Fibroblast of the aortic adventitia (primary cell): ENCODE measurements at places on chromosomes 6 and 20.

GRCh38 chr20:3714092-3714491 lies 1.7 kb upstream of the SIGLEC1 start:
- DNase-seq: no peak

DNA sequence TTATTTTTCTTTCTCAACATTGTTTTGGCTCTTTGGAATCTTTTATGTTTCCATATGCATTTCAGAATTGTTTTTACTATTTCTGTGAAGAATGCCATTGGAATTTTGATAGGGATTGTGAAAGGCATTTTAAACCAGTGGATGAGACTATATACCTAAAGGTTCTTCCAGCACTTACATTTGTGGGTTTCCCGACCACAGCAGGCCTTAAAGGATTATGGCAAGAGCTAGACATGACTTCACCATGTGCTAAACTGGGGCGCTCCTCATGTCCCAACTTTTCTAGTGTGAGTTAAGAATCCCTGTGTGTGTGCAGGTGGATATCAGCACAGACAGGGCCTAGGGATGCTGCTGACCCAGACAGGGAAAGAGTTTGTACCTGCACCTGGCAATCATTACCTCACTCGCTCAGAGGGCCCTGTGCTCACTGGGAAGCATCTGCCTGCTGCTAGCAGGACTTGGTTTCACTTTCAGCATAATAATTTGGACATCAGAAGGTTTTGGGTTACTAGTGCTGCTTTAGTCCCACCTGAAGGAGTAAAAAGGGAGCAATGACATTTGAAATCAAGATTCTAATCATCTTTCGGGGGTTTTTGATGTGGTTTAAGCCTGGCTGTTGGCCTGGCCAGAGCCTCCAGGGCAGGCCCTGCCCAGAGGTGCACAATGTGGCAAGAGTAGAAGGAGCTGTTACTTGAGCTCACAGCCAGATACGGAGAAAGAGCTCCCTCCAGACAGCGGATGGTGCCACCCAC lies 137.1 kb downstream of the CDC5L start:
- DNase-seq: no peak

GRCh38 chr6:26260110-26260637 lies 104.8 kb upstream of the BTN3A2 start:
- DNase-seq: no peak

- DNase-seq: no peak
Observed at GRCh38 chr6:89410788-89411144, 1.3 kb downstream of the RRAGD start.

DNA sequence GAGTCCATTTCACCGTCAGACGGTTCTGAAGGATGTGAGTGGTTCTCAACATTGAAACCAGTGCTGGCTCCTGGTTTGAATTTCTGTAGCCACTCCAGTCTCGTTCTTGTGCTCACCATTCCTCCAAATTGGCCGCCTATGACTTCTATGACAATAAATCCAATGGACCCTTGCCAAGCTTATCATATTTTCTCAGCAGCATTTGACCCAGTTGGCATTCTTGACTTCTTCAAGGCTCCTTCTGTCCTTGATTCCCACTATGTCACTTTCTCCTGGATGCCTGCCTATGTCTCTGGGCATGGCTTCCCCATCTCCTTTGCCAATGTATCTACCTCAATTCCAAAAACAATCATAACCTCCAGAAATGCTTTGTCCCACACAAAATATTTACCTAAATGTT lies 756.0 kb upstream of the NRSN1 start:
- DNase-seq: no peak

GRCh38 chr6:107652526-107653182 lies 162.7 kb downstream of the SOBP start:
- DNase-seq: peak; percentile 51

DNA sequence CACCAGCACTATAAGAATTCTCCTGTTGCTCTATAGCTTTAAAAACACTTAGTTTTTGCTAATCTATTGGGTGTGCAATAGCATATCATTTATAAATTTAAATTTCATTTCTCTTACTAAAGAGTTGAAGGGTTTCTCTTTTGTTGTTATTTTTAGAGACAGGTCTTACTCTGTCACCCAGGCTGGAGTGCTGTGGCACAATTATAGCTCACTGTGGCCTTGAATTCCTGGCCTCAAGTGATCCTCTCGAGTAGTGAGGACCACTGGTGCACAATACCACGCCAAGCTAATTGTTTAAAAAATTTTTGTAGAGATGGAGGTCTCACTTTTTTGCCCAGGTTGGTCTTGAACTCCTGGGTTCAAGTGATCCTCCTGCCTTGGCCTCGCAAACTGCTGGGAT lies 6.2 kb upstream of the WRNIP1 start:
- no peak for DNase-seq

GRCh38 chr6:24357336-24358218 lies at the start of gene DCDC2:
DCDC2 (minus strand) TSS chr6:24358059; CDS start chr6:24357750, 309 bp downstream.
- peak; percentile 0 for DNase-seq

DNA sequence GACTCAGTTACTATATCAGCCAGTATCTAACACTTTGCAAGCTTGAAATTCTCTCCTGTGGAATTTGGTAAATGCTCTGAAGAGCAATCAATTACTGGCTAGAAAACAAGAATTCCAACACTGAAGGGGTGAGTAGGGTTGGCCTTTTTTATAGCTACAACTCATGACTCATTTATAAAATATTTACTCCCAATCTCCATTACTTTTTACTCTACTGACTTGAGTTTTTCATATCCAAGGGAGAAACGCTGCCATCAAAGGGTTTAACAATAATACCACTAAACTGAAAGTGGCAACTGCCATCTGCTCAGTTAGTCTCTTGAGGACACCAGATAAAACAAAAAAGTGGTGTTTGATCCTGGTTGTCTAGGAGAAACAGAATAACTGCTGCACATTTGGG lies 203.1 kb downstream of the UBE3D start:
- DNase-seq: peak; percentile 79

- DNase-seq: no peak
Observed at GRCh38 chr6:134182528-134182927, 130.1 kb upstream of the SLC2A12 start.

DNA sequence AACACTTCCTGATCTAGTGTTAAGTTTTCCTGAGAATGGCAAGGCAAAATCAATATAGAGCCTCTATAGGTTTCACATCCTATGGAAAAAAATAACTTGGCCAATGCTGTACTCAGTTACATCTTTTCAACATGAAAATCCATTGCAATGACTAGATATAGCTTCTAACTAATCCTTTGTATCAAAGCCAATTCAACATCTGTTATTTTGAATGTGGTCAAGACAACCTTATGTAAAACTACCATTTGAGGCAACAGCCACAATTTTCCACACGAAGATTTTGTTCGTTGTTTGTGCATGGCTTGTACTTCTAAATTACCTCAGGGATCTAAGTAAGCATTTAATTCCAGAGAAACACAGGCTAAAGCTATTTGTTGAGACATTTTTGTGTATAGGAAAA lies 637.8 kb upstream of the EYS start:
- no peak for DNase-seq

GRCh38 chr6:121794630-121795029 lies 359.2 kb downstream of the GJA1 start:
- peak; percentile 88 for DNase-seq

GRCh38 chr6:105892577-105893262 lies 193.4 kb upstream of the PRDM1 start:
- DNase-seq: no peak

DNA sequence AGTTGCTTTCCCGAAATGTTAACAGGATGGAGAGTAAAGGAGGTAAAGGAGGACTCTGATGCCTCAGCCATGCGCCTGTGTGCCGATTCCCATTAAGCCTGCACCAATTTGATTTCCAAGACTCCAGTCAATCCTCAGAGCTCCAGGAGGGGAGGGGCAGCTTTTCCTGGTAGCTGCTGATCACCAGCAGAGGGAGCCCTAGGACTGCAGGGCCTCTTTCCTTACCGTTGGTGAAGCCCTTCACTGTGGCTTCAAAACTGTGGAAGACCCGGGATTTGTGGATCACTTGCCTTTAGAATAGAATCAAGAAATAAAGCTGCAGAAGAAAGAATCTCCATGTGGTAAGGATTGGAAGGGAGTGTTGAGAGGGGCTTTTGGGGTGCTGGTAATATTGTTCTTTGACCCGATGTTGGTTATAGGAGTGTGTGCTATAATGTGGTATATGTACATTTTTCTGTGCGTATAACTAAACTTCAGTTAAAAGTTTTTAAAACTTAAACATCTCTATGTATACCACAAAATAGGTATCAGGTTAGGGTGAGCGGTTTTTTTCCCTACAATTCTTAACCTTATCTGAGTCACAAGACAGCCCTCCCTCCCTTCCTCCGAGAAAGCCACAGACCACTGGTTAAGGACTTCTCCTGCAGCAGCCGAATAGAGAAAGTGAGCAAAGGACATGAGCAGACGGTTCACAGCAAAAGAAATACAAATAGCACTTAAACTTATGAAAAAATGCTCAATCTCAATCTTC lies 6.9 kb upstream of the OSER1 start:
- DNase-seq: peak; percentile 72

- DNase-seq: peak; percentile 41
Observed at GRCh38 chr20:10719740-10720385, 46.1 kb upstream of the JAG1 start.

DNA sequence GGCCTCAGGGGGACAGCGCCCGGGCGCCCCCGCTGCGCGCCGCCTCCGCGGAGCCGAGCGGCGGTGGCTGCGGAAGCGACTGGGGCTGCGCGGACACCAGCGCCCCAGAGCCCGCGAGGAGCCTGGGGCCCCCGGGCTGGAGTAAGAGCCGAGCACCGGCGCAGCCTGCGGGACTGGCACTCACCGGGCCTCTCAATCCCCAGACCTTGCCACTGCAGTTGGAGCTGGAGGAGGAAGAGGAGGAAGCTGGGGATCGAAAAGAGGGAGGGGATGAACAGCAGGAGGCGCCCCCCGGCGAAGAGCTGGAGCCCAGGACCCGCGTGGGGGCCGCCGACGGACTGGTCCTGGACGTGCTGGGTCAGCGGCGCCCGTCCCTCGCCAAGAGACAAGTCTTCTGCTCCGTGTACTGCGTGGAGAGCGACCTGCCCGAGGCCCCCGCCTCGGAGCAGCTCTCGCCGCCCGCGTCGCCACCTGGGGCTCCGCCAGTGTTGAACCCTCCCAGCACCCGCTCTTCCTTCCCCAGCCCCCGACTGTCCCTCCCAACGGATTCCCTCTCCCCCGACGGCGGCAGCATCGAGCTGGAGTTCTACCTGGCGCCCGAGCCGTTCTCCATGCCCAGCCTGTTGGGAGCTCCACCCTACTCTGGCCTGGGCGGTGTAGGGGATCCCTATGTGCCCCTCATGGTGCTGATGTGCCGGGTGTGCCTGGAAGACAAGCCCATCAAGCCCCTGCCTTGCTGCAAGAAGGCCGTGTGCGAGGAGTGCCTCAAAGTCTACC lies 590 bp downstream of the RNF217 start:
- peak; percentile 34 for DNase-seq

- DNase-seq: no peak
Observed at GRCh38 chr20:38551056-38551626, 29.9 kb upstream of the ADIG start.

DNA sequence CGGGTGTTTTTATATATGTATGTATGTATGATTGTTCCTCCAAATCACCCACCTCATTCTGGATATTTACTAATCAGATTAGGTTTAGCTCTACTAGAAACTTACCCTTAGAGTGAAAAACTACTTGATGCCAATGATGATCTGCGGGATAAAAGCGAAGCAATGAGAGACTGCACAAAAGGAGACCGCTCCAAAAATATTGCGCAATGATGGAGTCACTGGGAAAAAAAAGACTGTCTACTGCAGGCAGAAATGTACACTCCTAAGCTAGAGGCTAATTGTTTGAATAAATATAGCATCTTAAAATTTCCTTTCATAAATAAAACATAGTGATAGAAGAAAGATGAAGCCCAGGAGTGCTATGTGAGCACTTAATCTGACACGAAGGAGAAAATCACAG lies 7.3 kb downstream of the RAB32 start:
- peak; percentile 37 for DNase-seq

DNA sequence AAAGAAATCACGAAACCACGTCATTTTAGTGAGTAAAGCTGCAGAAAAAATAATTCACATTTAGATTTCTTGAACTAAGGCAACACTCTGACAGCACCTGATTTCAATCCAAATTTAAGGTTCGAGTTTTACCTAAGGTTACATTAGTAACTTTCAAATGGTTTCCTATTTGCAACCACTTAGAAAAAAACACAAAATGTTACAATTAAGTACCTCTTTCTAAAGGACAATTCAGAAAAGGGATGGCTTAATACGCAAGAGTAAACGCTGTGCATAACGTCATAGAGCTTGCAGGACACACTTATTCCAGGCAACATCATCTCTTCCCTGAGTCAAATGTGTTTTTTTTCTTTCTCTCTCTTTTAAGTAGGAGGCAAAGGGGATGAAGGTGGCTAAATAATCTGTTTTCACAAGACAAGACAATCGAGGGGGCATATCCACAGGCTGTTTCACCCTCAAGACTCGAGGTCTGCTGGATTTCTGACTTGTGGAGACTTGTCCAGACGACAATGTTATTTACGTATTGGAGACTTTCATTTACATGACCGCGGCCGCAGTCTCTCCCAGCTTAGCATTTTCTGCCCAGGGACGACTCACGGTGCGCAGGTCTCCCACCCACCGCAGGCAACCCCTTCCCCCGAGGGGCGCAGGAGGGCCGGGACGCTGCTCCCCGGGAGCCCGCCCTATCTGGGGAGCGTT lies 86.0 kb downstream of the SESN1 start:
- DNase-seq: peak; percentile 63

GRCh38 chr6:7108964-7109836 lies 1.4 kb downstream of the RREB1 start:
- DNase-seq: peak; percentile 80

DNA sequence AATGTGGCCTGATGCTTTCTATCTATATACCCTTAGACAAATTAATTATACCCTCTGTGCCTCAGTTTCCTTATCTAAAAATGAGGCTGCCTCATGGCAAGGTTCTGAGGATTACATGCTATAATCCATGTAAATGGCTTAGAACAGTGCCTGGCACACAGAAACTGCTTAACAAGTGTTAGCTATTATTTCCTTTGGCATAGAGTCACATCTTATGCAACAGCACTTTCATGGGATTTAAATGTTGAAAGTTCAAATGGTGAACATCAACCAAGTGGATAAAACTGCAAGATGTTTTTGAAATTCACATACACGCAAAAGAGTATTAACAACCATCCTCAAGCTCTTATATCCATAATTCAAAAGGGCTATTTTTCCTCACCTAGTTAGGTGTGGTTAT lies 202.8 kb upstream of the JAG1 start:
- DNase-seq: peak; percentile 78
